ENCODE measurements at places on chromosomes 1 and 21. TPM values are rescaled to one million over a fixed set of nuclear protein-coding genes. Genes with fewer than 3 reads are reported as not detected.

GRCh38 chr1:229101011-229101871, 169.7 kb upstream of the RAB4A start:
- no peak for DNase-seq

RIPK4 gene
- total RNA-seq = 0.20 TPM

GRCh38 chr1:38899560-38899959, 18.2 kb upstream of the GJA9 start:
- no peak for DNase-seq

GRCh38 chr1:154391086-154391770, 13.9 kb upstream of the IL6R start:
- DNase-seq = no peak

- DNase-seq = no peak
Measured at GRCh38 chr1:171940368-171940767, 99.1 kb downstream of the DNM3 start.

DNA sequence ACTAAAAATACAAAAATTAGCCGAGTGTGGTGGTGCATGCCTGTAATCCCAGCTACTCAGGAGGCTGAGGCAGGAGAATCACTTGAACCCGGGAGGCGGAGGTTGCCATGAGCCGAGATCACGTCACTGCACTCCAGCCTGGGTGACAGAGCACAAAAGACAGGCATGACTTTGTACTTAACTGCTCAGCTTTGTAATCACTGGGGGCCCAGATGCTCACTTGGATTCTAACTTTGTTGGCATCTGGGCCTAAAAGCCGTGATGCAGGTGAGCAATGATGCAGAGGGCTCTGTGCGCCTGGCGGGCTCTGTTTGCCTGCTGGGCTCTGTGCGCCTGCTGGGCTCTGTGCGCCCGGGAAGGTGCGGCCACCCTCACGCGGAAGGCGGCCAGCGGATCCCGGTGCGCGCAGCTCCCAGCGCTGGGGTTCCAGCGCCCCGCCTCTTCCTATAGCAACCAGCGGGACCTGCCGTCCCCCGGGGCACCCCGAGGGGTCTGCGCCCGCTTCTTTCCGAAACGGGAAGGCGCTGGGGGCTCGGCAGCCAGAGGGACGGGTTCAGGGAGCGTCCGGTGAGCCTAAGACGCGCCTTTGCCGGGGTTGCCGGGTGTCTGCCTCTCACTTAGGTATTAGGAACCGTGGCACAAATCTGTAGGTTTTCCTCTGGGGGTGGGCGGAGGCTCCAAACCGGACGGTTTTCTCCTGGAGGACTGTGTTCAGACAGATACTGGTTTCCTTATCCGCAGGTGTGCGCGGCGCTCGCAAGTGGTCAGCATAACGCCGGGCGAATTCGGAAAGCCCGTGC, 31.7 kb downstream of the PRMT2 start:
- DNase-seq = no peak

- DNase-seq = peak; percentile 38
Measured at GRCh38 chr1:151047591-151047924, at the start of gene C1orf56. C1orf56 (plus strand) TSS chr1:151047751; CDS start chr1:151047848, 97 bp downstream.

All from activated T-cell treated with anti-CD3 and anti-CD28 coated beads, Interleukin-2, amount 50 U/mL, for 4 hours (primary cell).